ENCODE measurements at places on chromosomes 3 and 15. TPM values are rescaled to one million over a fixed set of nuclear protein-coding genes. Genes with fewer than 3 reads are reported as not detected.
A peak's percentile ranks its signal among the peaks of the same experiment; 100 is the strongest.

GRCh38 chr3:87810452-87811016 is 248.3 kb downstream of the CGGBP1 start:
- DNase-seq = no peak

The ETFA gene
- 91.3 TPM for total RNA-seq

The OR5H2 gene
- not detected for total RNA-seq

The CFAP100 gene
- not detected for total RNA-seq

DNA sequence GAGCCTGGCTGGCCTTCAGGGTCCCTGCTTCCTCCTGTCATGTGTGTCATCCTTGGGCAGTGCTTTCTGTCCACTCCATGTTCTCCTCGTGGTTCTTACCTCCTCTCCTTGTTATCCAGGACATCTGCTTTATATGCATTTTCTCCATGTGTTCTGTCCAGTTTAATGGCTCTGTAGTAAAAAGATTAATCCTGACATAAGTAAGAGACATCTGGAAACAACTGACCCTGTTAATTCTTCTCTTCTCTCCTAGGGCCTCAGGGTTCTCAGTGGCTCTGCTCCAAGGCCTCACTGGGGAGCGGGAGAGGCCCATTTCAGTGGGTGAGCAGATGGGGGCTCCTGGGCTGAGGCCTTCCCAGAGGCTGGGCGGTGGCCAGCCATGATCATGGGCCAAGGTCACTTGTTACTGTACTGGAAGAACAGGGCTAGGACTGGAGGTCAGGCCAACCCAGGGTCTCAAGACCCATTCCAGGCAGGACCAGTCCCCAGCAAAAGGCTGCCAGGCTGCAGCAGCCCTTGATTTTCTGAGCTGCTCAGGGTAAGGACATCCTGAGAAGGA is 20.2 kb upstream of the CDCP1 start:
- no peak for DNase-seq

DNA sequence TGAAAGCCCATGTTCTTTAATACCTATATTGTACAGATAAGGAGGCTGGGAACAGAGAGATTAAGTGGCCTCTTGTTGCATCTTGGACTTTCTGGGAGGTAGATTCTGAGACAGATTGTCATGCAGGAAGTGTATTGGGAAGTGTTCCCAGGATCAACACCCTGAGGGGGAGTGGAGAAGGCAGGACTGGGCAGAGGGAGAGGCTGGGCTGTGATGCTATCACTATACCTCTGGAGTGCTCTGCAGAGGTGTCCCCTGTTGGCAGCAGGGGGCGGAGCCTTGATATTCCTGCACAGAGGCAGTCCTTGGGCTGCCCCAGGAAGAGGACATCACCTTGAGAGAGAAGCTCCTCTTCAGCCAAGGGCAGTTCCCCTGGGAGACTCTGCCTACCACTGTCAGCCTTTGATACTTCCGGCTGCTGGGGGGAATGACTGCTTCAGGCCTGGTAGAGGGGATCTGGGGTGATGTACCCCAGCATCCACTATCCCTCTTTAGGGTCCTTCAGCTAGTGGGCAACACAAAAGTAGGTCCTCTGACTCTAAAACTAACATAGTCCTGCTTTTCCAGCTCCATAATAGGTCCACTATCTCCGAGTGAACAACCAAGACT is 97.4 kb upstream of the RNU6-1 start:
- DNase-seq = peak; percentile 74

Measured in M059J (cell line).